ENCODE measurements at places on chromosomes 6 and 20.

- DNase-seq: no peak
Measured at GRCh38 chr6:123913863-123914262, 110.2 kb downstream of the NKAIN2 start.

- no peak for DNase-seq
Measured at GRCh38 chr6:20203561-20204511, 8.4 kb downstream of the MBOAT1 start.

- no peak for DNase-seq
Measured at GRCh38 chr6:23403460-23403859, 722.6 kb upstream of the NRSN1 start.

DNA sequence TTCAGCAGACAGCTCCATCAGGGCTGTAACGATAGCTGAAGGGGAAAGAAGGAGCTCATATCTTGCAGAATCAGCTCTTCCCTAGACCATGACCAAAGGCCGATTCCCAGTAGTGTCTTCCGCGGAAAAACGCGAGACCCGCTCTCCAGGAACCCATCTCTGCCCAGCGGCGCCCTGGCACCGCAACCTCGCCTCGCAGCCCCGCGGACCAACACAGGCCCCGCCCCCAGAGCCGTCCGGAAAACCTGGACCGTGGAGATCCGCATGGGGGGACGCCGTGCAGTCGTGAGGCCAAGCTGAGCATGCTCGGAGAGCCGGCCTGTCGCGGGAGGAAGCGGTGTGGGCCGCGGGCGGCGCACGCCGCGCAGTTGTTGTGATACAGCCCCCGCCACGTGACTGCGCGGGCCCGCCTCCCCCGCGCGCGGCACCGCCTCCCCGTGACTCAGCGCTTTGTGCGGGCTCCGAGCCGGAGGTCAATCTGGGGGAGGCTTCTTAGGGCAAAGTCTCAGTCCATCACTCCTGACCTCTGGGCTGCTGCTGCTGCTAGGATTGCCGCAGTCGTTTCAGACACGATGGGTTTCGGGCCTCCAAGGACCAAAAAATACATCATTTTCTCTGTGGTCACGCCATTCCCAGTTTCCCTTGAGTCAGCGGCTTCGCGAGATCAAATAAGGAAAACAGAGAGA lies 3.1 kb upstream of the GCLC start:
- peak; percentile 78 for DNase-seq

DNA sequence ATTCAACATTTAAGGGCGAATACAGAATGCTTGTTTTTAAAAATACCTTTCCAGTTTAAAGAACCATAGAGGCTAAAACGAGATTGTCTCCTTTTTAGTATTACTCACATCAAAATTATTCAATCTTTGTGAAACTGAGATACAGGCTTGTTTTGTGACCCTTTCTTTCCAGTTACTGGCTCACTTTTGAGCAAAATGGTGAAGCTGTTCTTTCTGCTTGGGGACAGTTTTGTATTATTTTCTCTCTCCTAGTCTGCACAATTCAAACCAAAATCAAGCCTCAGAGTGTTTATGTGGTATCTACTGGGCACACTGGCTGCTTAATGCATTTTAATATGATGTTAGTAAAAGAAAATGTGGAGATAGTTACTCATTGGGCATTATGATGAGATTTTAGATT lies 36.5 kb downstream of the HIVEP1 start:
- DNase-seq: no peak

DNA sequence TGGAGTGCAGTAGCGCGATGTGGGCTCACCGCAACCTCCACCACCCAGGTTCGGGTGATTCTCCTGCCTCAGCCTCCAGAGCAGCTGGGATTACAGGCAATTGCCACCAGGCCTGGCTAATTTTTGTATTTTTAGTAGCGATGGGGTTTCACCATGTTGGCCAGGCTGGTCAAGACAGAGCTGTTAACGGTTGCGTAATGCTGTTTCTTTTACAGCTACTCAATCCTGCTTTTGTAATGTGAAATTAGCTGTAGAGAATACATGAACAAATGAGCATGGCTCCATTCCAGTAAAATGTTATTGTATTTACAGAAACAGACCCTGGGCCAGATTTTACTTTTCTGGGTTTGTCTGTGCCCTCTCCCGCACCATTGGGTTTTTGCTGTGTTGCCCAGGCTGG lies 1.9 kb downstream of the PNLDC1 start:
- DNase-seq: no peak

DNA sequence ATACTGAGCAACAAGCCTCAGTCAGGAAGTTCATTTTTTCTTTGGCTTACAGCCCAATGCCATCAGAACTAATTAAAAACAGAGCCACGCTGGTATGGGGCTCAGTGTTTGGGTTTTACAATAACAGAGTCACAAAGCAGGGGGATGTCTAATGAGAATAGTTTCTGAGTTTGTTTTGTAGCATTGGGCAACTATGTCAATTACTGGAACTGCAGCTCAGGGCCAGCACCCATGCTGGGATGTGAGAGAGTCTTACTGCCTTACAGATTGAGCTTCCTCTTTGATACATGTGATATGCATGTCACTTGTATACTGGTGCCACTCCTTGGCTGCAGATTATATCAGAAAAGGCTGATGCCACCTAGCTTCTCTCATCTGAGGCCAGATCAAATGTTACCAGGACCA lies 117.6 kb downstream of the TFAP2B start:
- DNase-seq: no peak

DNA sequence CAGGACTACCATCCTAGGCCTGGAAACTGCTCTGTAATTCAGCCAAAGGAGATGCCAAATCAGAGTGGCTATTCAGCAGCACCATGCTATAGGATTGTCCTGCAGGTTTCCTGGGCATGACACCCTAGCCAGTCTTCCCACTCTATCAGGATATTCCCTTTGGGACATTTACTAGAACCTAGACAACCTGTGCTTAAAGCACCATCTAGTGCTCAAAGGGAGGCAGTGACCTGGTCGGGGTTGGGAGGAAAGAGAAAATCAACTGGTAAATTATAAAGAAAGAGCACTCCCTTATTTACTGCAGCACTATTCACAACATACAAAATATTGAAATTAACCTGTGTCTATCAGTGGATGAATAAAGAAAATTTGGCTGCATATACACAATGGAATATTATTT lies 67.2 kb upstream of the SMLR1 start:
- DNase-seq: peak; percentile 23

DNA sequence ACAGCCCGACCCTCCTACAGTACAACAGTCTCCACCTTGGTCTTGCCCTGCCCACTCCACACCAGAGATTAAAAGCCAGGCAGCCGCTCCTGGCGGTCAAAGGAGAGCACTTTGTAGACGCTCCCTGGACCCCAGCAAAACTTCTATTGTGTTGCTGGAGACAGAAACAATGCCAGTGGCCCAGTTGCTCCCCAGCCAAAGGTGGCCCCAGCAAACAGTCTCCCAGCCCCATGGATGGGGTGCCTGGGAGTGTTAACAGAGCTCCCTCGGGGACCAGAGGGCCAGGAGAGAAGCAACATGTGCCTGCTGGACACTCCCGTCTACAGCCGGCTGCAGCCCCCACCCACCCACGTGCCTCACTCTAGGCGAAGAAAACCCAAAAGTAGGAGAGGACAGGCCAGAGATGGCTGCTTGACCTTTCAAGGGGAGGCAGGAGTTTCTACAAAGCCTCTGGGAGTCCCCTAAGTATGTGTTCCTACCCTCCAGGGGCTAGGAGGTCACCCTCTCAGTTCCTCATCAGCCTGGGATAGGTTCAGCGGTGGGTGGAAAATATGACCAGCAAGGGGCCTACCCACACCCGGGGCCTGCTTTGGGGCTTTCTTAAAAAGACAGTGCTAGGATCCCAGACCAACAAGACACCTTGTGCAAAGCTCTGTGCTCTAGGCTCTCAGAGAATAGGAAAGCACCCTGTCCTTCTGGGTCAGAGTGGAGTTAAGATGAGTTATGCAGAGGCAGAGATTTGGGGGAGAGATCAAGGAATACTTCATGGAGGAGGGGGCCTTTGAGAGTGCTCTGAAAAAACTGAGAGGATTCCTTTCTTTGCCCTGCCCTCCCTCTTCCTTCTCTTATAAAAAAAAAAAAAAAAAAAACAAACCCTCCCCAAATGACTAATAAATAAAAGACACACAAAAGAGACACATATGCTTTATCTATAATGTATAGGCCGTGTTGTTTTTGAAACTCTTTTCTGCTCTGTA lies 19.0 kb upstream of the PREX1 start:
- no peak for DNase-seq

GRCh38 chr20:45432294-45432693 lies 16.4 kb downstream of the PIGT start:
- DNase-seq: no peak

- no peak for DNase-seq
Measured at GRCh38 chr20:35952480-35953386, 1.6 kb downstream of the SCAND1 start.

DNA sequence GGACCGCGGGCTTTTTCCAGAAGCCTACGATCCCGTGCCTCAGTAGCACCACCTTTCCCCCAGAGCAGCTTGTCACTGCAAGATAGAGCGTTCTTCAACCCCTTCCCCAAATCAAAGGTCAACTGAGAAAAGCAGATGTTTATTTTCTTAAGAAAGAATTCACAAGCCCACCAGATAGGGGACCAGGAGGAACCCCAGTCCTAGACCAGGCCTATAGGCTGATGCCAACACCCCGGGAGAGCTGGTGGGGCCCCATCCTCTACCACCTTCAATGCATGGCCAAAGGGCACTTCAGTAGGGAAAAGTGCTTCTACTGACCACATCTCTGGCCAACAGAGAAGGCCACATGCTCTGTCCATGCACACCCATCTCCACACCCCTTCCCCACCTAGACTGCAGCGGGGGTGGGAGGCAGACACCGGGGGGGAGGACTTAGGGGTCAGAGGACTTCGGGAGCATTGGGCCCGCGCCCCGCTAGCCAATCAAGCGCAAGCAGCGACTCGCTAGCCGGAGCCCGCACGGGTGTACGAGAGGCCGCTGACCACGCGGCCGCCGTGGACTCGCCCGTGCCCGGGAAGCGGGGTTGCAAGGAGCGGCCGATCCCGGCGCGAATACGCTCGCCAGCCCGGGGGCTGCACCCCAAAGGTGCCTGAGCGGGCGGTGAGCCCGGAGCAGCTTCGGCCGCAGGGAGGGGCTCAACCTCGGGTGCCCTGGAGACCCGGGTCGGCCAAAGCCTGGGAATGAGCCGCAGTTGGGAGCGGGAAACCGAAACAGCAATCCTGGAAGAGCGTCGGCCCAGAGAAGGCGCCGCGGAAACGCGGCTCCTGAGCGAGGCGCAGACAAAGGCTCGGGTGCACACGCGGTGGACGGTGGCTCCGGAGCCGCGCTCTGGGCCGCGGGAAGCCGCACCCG lies 2.8 kb downstream of the PDE10A start:
- DNase-seq: no peak

DNA sequence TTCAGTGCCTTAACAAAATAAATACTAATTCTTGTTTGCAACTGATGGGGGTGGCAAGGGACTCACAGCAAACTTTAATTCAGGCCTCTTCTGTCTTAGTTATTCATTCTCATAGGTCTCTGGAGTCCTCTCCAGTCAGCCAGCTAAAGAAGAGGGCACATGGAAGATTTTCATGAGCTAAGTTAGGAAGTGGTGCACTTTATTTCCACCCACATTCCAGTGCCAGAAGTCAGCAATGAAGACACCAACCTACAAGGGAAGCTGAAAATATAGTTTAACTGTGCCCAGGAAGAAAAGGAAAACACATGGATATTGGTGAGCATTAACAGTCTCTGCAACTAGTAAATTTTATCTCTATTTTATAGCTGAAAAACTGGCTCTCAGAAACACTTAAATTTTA lies 16.7 kb upstream of the IRAK1BP1 start:
- DNase-seq: no peak

- no peak for DNase-seq
Measured at GRCh38 chr6:45698046-45698445, 317.6 kb downstream of the CLIC5 start.

DNA sequence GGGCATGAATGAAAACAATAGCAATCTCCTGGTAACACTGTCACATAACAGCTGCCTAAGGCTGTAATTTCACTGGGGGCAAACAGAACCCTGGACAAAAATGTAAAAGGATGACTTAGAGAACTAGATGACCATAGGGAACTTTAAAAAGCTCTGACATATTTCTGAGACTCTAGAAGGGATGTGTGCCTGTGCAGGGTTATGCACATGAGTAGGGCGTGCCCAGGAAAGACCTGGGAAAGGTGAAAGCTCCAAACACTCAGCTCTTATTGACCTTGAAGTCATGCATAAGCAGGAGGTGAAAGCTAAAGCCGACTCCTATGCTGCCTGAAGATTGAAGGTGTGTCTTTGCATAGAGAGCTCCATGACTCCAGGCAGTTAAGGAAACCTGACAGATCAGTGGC lies 118.4 kb upstream of the BTBD3 start:
- DNase-seq: no peak

GRCh38 chr6:127879685-127880084 lies 21.2 kb downstream of the THEMIS start:
- DNase-seq: peak; percentile 82

DNA sequence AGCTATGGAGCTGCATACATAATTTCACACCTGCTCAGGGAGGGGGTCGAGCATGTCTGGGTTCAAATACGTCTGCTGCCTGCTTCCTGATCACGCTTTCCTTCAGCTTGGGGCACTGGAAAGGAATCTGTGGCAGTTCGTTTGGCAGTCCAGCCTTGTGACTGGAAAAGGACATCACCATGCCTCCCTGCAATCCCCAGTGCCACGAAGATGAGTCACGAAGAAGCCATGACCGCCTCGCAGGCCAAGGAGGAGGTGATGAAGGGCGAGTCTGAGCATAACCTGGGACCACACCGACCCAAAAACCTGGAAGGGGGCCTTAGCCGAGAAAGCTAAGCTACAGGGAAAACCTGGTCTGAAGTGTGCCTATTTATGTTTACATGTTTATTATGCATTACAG lies 13.1 kb downstream of the JAG1 start:
- DNase-seq: no peak

DNA sequence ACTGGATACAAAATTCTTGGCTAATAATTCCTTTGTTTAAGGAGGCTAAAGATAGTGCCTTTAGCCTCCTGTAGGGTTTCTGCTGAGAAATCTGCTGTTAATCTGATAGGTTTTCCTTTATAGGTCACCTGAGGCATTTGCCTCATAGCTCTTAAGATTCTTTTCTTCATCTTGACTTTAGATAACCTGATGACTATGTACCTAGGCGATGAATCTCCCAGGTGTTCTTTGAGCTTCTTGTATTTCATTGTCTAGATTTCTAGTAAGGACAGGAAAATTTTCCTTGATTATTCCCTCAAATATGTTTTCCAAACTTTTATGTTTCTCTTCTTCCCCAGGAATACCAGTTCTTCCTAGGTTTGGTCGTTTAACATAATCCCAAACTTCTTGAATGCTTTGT lies 479.4 kb upstream of the MAN1A1 start:
- DNase-seq: no peak

All from iPS DF 19.7 (cell line).